ENCODE measurements at places on chromosomes 7 and 10. TPM values are rescaled to one million over a fixed set of nuclear protein-coding genes. Genes with fewer than 3 reads are reported as not detected.

DNA sequence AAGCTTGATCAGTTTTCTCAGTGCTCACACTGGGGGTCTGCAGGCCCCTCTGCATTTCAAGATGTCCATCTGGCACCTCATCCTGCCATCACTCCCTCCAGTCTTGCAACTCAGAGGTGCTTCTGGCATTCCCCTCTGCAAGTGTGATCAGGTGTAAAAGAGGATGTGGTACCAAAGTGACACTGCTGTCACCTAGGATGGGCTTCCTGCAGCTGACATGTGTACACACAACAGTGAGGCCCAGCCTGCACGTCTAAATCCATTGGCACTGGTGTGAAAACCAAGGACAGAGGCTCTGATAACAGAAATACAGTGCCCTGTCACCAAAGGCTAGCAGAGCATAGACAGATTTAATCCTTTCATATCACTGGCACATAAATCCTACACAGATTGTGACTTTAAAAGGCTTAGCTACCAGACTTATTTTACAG, 162.5 kb upstream of the CELF2 start:
- no peak for DNase-seq
- no peaks in the 10 kb centered on the region for H3K4me1 ChIP-seq
- H3K36me3 ChIP-seq = no peaks in the 10 kb centered on the region
- no peak overlapping the region for H3K27ac ChIP-seq
- no peaks in the 10 kb centered on the region for H3K27me3 ChIP-seq

- H3K27ac ChIP-seq = no peak overlapping the region
- H3K36me3 ChIP-seq = no peaks in the 10 kb centered on the region
- no peak overlapping the region for H3K4me3 ChIP-seq
- no peak for DNase-seq
- no peaks in the 10 kb centered on the region for H3K27me3 ChIP-seq
Observed at GRCh38 chr7:90239625-90240228, 5.2 kb upstream of the CFAP69 start.

- no peak for DNase-seq
- peaks cover 4% of the 10 kb centered on the region for H3K27me3 ChIP-seq
- no peak overlapping the region for H3K4me3 ChIP-seq
- H3K36me3 ChIP-seq = no peaks in the 10 kb centered on the region
- H3K27ac ChIP-seq = no peak overlapping the region
Observed at GRCh38 chr10:59460601-59461000, 98.3 kb upstream of the FAM13C start.

Gene STRA8
- not detected for total RNA-seq

GRCh38 chr7:124032369-124033094, at the start of gene TMEM229A:
Gene TMEM229A, minus strand, starts transcription at chr7:124033067. Its CDS starts 64 bp downstream, at chr7:124033003.
- H3K4me3 ChIP-seq = peak within 1 kb of the TSS; percentile 8
- no peaks in the 10 kb centered on the region for H3K4me1 ChIP-seq
- H3K27ac ChIP-seq = no peak within 1 kb of the TSS
- peaks cover 32% of the 10 kb centered on the region for H3K27me3 ChIP-seq

- no peak for DNase-seq
- no peak overlapping the region for H3K4me3 ChIP-seq
- H3K27ac ChIP-seq = no peak overlapping the region
Observed at GRCh38 chr7:68041554-68041953, 1044.9 kb downstream of the TYW1 start.

- no peak overlapping the region for H3K4me3 ChIP-seq
- H3K27ac ChIP-seq = no peak overlapping the region
- no peaks in the 10 kb centered on the region for H3K36me3 ChIP-seq
- peaks cover 5% of the 10 kb centered on the region for H3K4me1 ChIP-seq
- no peak for DNase-seq
- H3K27me3 ChIP-seq = no peaks in the 10 kb centered on the region
Observed at GRCh38 chr10:11245095-11245479, 227.4 kb downstream of the CELF2 start.

Gene UNCX
- not detected for total RNA-seq

Gene SDHAF3
- total RNA-seq = 12.8 TPM

- H3K36me3 ChIP-seq = no peaks in the 10 kb centered on the region
- no peak for DNase-seq
- H3K27me3 ChIP-seq = no peaks in the 10 kb centered on the region
Observed at GRCh38 chr10:73953665-73954064, 42.7 kb downstream of the PLAU start.

GRCh38 chr10:93894516-93895378, 969 bp downstream of the SLC35G1 start:
- H3K27ac ChIP-seq = no peak overlapping the region
- H3K4me3 ChIP-seq = peak overlapping the region; percentile 72
- H3K36me3 ChIP-seq = no peaks in the 10 kb centered on the region
- no peaks in the 10 kb centered on the region for H3K27me3 ChIP-seq
- DNase-seq = peak; percentile 16

Gene PVRIG
- not detected for total RNA-seq

DNA sequence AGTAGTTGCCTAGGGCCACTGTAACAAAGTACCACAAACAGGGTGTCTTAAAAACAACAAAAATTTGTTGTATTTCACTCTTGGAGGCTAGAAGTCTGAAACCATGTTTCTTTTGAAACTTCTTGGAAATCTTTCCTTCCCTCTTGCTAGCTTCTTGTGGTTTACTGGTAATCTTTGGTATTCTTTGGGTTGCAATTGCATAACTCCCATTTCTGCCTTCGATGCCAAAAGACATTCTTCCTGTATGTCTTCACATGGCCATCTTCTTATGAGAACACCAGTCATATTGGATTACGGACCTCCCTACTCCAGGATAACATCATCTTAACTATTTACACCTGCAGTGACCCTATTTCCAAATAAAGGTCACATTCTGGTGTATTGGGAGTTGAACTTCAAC, 357.4 kb downstream of the PPP1R3A start:
- H3K4me1 ChIP-seq = no peaks in the 10 kb centered on the region
- H3K27me3 ChIP-seq = no peaks in the 10 kb centered on the region
- H3K4me3 ChIP-seq = no peak overlapping the region
- peak; percentile 21 for DNase-seq
- H3K27ac ChIP-seq = no peak overlapping the region

DNA sequence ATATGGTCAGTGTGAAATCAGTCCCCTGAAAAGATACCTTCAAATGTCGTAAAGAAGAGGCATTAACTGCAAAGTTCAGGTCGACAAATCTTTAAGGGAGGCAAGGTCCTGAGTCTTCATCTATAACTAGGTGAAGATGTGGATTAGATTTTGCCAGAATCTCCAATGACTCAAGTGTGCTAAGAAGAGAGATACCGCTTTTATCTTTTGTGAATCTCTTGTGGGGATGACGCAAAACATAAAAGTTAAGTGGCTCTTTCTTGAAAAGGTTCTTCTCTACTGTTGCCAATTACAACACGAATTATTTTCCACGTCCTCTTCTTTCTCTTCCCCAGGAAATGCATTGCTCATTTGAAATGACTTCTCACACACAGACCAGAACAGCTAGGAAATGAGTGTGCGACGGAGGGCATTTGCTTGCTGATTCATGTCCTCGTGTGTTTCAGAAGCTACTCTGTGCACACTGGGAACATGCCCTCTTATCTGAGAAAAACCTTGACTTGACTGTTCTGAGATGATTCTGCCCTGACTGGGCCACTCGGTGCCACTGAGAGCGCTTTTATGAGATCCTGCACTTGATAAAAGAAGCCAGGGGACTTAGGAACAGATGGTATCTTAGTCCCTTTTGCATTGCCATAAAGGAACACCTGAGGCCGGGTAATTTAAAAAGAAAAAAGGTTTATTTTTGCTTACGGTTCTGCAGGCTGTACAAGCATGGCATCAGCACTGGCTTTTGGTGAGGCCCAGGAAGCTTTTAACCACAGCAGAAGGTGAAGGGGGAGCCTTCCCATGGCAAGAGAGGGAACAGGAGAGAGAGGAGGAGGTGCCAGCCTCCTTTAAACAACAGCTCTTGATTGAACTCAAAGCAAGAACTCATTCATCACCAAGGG, 169.5 kb upstream of the PFKP start:
- no peak overlapping the region for H3K27ac ChIP-seq
- H3K4me1 ChIP-seq = no peaks in the 10 kb centered on the region
- no peak for DNase-seq
- H3K4me3 ChIP-seq = no peak overlapping the region

DNA sequence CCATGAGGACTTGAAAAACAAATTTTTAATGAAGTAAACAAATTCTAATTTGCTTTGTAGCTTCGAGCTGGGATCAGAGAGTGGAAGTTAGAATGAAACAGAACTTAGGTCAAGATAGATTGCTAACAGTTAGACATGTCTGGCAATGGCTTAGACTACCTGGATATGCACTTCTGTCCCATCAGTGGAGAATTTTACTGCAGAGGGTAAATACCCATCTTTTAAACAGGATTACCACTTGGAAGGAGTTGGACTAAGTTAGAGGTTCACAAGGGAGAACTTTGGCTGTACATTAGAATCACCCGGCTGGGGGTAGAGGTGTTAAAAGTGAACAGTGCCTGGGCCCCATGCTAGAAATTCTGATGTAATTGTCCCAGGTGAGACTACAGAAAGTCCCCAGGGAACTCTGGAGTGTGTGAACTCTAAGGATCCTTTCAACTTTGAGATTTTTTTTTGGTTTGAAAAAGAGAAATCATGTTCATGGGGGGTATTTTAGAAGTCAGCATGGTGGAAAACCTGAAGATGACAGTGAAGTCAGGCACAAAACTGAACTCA, 35.5 kb downstream of the ENTPD1 start:
- H3K4me3 ChIP-seq = no peak overlapping the region
- H3K27ac ChIP-seq = no peak overlapping the region
- no peaks in the 10 kb centered on the region for H3K27me3 ChIP-seq
- H3K36me3 ChIP-seq = no peaks in the 10 kb centered on the region

GRCh38 chr7:55280031-55280454, 85.1 kb upstream of the LANCL2 start:
- peaks cover 25% of the 10 kb centered on the region for H3K27me3 ChIP-seq
- no peaks in the 10 kb centered on the region for H3K36me3 ChIP-seq
- DNase-seq = peak; percentile 67

Gene PSMA2
- total RNA-seq = 138 TPM

GRCh38 chr10:85491652-85492051, 874.9 kb downstream of the GRID1 start:
- DNase-seq = no peak
- no peak overlapping the region for H3K4me3 ChIP-seq
- no peak overlapping the region for H3K27ac ChIP-seq
- H3K4me1 ChIP-seq = no peaks in the 10 kb centered on the region
- H3K36me3 ChIP-seq = no peaks in the 10 kb centered on the region

DNA sequence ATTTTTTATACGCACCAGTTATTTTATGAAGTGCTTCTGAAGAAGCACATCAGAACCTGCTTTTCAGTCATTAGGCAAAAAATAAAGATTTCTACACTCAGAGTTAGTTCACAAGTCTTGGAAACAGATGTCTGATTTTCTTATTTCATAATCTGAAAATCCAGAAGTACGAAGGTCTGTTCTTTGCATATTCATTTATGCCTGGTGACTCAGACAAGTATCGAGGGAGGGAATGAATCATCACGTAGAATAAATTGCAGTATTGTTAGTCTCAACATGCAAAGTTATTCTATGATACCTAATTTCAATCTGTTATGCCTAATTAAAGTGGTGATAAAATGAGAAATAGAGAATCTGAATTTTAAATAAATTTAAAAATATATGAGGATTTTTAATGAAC, 113.6 kb upstream of the SEM1 start:
- H3K27ac ChIP-seq = no peak overlapping the region
- no peak overlapping the region for H3K4me3 ChIP-seq
- H3K27me3 ChIP-seq = no peaks in the 10 kb centered on the region
- H3K4me1 ChIP-seq = no peaks in the 10 kb centered on the region
- DNase-seq = peak; percentile 21

DNA sequence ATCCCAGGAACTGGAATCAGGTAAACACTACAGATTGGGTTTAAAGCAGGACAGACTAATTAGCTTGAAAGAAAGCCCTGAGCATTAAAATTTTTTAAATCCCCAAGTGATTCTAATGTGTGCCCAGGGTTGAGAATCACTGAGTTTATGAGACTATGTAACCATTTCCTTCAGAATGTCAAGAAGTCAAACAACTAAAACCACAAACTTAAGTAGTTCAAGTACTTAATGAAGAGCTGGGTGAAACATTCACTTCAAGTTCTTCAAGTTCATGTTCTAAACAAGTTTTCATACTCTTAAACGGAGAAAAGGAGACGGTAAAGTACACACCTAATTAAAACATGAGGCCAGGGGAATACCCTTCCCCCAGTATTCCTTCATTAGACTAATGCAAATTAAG, 28.2 kb upstream of the TLL2 start:
- H3K27me3 ChIP-seq = no peaks in the 10 kb centered on the region
- peak; percentile 29 for DNase-seq
- H3K27ac ChIP-seq = no peak overlapping the region
- H3K4me1 ChIP-seq = no peaks in the 10 kb centered on the region
- H3K4me3 ChIP-seq = no peak overlapping the region

DNA sequence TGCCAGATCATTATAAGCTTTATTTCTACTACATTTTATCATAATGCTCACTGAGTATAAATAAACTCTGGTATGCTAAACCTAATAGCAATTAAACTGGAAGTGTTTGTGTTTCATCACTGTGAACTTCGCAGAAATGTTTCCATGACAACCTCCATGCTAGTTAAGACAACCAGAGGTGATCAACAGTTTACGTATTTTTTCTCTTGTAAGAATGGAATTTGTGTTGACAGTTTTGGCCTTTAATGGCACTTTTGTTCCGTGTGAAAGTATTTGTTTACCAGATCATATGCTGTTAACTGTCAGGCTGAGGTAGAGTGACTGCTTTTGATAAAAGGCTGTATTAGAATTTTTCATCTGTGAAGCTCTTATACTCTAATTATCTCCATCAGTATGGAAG, 212.1 kb upstream of the PPP1R3A start:
- H3K36me3 ChIP-seq = no peaks in the 10 kb centered on the region
- no peaks in the 10 kb centered on the region for H3K27me3 ChIP-seq
- no peak overlapping the region for H3K4me3 ChIP-seq
- no peaks in the 10 kb centered on the region for H3K4me1 ChIP-seq
- H3K27ac ChIP-seq = no peak overlapping the region
- DNase-seq = no peak

Measured in IMR-90 (cell line).